ENCODE measurements at places on chromosomes 16 and 17.

- no peak for DNase-seq
Measured at GRCh38 chr17:63504261-63504660, 18.9 kb upstream of the KCNH6 start.

- no peak for DNase-seq
Measured at GRCh38 chr16:1580256-1580655, 31.6 kb downstream of the IFT140 start.

- DNase-seq: no peak
Measured at GRCh38 chr16:13148836-13149235, 247.4 kb downstream of the SHISA9 start.

DNA sequence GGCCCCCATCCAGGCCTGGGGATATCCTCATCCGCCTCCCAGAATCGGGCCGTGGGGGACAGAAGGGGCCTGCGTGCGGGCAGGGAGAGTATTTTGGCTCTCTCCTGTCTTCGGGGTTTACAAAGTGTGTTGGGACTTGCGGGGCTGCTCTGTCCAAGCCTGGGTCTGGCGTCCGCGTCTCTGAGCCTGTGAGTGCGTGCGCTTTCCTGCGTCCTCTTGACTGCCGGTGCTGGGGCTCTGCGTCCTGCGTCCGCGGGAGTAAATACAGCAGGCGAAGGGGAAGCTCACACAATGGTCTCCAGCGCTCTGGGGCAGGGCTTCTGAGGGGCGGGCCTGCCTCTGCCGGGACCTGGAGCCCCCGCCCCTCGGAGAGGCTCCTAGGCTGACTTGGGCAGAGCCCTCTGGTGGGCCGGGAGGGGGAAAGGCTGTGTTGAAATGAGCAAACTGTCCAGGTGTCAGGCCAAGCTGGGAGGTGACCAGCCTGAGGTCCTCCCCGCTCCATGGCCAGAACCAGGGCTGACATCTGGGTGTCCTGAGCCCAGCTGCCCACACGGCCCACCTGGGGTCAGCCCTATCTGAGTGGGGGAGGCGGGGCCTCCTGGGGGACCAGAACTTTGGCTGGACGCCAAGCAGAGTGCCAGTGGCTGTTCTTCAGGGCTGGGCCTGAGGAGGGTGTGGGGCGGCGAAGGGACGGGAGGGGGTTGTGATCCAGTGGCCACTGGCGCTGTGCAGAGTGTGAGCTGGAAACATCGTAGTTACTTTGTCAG is 233.6 kb downstream of the SEC14L1 start:
- DNase-seq: peak; percentile 72

DNA sequence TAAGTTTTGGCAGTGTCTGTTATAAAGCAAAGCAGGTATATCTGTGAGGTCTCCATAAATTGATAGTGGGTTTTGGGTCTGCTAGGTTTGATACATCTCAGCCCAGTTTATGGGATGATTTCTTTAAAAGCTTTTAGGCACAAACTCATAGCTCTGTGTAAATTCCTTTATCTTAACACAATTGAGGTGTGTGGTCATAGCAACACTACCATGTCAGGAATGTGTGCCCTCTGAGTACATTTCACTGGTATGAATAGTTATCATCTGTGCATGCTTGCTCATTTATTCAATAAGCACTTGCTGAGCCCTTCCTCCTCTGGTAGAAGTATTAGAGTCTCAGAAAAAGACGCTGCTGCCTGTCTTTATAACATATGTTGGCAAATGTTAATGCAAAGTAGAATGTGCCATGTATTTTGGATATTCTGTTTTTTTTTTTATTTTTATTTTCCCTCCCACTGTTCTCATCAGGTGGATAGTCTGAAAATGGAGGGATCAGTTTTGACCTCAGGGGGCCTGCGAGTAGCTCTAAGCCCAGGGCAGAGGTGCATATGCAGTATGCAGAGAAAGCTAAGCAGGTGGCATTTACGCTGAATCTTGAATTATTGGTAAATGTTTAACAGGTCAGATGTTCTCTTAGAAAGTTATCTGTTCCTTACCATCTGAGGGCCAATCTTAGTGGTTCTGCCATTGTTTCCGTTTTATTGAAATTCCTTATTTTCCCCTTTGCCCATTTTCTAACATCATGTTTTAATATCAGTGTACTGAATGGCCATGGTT is 90.7 kb downstream of the WNT3 start:
- DNase-seq: no peak

DNA sequence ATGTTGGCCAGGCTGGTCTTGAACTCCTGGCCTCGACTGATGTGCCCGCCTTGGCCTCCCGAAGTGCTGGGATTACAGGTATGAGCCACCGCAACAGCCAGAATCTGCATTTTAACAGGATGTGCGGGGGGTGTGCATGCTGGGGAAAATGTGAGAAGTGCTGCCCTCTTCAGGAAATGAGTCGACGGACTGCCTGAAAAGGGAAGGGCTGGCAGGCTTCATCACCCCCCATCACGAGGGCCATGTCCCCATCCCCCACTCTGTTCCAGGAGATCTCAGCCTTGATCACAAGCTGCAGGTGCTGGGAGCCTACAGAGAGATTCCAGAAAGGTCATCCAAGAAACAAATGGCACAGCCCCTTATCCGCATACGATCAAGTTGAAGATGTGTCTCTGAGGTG is 195.3 kb upstream of the RPL38 start:
- peak; percentile 4 for DNase-seq

- no peak for DNase-seq
Measured at GRCh38 chr17:50064253-50065001, 8.5 kb downstream of the ITGA3 start.

- no peak for DNase-seq
Measured at GRCh38 chr16:63066552-63066951, 1030.3 kb upstream of the CDH8 start.

GRCh38 chr17:16925461-16926060 is 46.4 kb downstream of the TNFRSF13B start:
- no peak for DNase-seq

GRCh38 chr16:70253291-70254106 is 1.8 kb upstream of the EXOSC6 start:
- DNase-seq: peak; percentile 28

- DNase-seq: no peak
Measured at GRCh38 chr17:67570797-67571196, 146.9 kb upstream of the NOL11 start.

DNA sequence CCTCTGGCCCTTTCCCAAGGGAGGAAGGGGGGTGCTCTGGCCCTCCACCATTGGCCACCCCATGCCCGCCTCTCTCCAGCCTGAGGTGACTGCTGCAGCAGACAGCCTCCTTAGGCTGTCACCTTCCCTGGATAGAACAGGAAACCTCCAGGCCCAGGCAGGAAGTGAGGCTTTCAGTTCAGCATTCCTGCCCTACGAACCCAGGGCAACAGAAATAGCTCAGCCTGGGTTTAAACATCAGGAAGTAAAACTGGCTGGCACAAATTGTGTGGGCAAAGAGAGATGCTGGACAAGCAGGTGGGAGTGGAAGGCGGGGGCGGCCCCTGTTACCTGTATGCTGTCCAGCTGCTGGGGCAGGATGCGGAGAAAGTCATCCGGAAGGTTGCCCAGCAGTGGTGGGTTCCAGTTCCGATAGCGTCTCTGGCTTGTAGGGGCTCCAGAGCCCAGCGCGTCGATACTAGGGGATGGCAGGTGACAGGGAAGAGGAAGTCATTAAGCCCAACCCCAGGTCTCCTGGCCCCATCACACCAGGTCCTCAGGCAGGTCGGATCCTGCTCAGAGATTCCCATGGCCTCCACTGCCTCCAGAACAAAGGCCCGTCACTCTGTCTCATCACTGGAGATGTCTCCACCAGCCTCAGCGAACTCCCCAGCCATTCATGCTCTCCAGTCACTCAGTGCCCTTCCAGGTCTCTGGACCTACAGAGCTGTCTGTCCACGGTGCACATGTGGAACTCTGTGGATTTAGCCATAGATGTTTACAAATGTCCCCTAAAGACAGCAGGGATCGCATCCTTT is 23.6 kb upstream of the MRPS23 start:
- DNase-seq: no peak

- DNase-seq: peak; percentile 55
Measured at GRCh38 chr17:2055292-2056205, 646 bp downstream of the HIC1 start.

- DNase-seq: no peak
Measured at GRCh38 chr17:56867948-56868376, 34.0 kb downstream of the DGKE start.

GRCh38 chr16:2790631-2791030 is 3.3 kb upstream of the PRSS33 start:
- no peak for DNase-seq

GRCh38 chr17:21686165-21687015 is 5.9 kb upstream of the KCNJ18 start:
- DNase-seq: no peak

GRCh38 chr16:53784291-53784690 is 80.3 kb downstream of the FTO start:
- DNase-seq: no peak

DNA sequence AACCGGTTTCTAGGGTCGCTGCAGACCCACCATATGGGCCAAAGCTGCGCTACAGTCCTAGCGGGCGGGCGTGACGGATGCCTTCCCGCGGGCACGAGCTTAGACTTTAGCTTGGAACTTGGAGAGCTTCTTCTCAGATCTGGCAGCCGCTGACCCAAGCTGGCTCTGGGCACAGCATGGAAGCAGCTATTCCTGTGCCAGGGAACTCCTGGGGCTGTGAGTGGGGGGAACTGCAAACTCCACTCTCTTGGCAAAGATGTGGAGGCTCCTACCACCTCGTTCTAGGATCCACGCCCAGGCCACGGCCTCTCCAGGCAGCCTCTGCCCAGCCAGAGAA is 8.8 kb downstream of the FAAP100 start:
- no peak for DNase-seq

DNA sequence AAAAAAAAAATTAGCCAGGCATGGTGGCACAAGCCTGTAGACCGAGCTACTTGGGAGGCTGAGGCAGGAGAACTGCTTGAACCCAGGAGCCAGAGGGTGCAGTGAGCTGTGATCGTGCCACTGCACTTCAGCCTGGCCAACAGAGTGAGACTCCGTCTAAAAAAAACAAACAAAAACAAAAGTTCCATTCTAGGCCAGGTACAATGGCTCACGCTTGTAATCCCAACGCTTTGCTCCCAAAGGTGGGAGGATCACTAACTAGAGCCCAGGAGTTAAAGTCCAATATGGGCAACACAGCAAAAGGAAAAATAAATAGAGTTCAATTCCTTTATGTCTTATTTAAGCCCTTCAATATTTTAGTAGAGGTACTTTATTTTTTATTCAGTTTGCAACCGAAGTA is 47.5 kb downstream of the CNOT1 start:
- no peak for DNase-seq

GRCh38 chr16:85586380-85587104 is 26.6 kb upstream of the GSE1 start:
- DNase-seq: no peak

GRCh38 chr16:68068926-68069325 is 16.2 kb upstream of the NFATC3 start:
- no peak for DNase-seq

- no peak for DNase-seq
Measured at GRCh38 chr17:34710226-34710625, 130.8 kb downstream of the TMEM132E start.

- DNase-seq: peak; percentile 65
Measured at GRCh38 chr17:45160447-45161287, 1.0 kb upstream of the HEXIM2 start.

DNA sequence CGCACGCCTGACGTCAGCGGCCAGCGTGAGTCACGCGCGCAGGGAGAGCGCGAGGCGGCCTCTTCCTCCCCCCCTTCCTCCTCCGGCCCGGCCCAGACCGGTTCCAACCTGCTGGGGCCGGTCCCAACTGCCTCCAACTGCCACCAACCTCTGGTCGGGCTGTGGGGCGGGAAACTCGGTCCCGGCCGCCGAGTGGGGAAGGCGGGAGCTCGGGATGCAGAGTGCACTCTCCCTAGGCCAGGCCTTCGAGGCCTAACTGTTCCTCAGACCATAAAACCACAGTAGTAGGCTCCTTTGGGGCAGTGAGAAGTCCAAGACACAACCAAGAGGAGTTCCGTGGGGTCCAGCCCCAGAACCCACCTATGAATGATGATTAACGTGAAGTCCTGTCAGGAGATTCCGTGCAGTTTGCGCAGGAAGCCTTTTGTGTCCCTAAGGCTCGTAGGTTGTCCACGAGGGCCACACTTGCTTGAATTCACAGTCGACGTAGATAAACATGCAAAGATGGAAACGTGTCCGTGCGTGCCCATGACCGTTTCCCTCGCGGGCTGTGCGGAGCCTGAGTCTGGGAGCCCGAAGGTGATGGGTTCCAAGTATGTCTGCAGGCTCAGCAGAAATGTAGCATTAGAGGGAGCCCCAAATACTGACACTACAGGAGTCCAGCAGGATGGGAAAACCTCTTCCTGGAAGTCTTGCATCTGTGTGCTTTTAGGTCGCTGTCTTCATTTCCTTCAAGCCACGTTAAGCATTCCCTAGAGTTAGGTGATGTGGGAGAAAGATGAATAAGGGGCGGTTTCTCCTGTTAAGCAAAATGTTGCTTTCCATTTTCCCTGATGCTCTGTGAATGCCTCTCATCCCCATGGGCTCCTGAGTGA is 647 bp downstream of the UNK start:
- DNase-seq: peak; percentile 87

DNA sequence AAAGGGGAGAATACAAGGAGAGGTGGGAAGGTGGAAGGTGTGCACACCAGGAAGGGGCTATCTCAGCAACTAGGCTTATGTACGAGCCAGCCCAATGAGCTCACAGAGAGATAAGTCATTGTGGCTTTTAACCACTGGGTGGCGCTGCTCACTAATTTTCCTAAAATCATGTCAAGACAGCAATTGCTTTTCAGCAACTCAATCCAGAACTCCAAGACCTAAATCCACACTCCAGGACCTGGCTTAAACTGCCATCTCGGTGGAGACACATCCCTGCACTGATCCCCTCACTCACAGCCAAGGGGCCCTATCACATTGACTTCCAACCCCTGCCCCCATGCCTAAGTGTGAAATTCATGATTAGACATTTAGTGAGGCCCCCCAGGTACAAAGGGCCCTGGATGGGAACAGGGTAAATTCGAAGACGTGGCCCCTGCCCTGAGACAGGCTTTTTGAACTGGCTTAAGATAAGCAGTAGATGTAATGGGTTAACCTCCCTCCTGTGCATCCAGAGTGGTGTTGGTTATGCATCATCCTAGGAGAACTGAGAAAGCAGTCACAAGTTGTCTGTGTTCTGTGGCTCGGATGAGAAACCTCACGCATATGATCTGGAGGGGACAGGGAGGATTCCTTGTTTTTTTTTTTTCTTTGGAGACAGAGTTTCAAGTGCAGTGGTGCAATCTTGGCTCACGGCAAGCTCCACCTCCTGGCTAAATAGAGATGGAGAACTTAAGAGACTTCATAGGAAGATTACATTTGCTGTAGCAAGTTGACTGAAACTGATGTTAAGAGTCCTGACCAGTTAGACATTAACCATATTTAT is 11.5 kb downstream of the CCL16 start:
- peak; percentile 59 for DNase-seq

GRCh38 chr17:62111562-62112171 is 46.6 kb upstream of the MED13 start:
- DNase-seq: no peak

- no peak for DNase-seq
Measured at GRCh38 chr17:79536212-79536840, 74.5 kb downstream of the RBFOX3 start.

Data from stimulated activated CD4-positive, alpha-beta T cell treated with anti-CD3 and anti-CD28 coated beads, Interleukin-4, amount 100 ng/mL, for 1 hour (primary cell).